ENCODE measurements at places on chromosomes 11 and 22. TPM values are rescaled to one million over a fixed set of nuclear protein-coding genes. Genes with fewer than 3 reads are reported as not detected.

DNA sequence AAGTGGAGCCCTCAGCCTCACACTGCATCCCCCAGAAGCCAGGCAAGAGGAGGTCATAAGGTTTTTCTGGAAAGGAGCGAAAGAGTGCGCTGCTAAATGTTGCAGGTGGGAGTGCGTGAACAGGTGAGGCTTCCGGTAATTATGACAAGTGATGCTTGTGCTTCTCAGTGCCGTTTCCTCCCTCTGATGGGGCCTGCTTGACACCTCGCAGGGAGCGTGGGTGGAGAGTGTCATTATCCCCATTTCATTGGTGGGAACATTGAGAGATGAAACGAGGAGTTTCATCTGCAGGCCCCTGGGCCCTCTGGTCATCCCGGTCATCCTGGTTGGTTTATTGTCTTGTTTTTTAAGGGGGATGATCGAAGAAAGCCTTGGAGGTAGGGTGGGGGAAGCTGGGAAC is 57.5 kb downstream of the BCR start:
- DNase-seq, result no peak

DNA sequence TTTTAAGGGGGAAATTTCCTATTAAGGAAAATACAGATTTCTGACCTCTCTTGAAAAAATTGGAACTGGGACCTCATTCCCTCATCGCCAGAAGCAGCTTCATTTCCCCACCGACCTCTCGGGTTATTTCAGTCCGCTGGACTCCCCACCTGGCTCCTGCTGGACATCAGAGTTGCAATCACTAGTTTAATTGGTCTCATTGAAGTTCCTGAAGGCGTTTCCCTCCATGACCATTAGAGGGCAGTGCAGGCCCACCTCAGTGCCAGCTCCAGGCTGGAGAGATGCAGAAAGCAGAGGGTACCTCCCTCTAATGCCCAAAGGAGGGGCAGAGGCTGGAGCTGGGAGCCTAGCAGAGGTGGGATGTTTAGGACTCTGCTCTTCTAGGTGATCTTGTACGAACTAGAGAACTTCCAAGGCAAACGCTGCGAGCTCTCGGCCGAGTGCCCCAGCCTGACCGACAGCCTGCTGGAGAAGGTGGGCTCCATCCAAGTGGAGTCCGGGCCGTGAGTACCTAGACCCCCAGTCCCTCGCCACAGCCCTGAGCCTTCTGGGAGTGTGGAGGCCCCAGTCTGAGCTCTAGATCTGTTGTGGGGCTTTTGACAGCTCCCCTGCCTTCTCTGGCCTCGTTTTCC is 2.7 kb downstream of the CRYBB3 start:
- DNase-seq, result no peak

- no peak for DNase-seq
Observed at GRCh38 chr22:41660416-41660815, 28.3 kb downstream of the SNU13 start.

DNA sequence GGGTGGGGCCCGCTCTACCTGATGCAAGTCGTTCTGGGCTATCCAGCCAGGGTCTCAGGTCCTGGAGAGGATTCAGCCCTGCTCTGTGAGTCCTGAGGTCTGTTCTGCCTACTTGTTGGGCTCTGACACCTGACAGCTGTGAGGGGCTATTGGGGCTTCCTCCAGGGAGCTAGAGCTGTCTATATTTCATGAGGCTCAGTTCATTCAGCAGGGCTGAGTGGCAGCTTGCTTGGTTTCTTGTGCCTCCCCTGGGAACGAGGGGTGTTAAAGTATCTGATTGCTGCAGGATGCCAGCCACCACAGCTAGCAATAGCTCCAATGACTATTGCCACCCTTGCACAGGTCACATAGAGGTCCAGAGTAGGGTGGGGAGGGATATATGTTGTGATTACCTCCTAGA is 26.7 kb downstream of the INSC start:
- no peak for DNase-seq

The SYTL2 gene
- 18.6 TPM for total RNA-seq

The PKP3 gene
- total RNA-seq, result 318 TPM

The HBB gene
- total RNA-seq, result 5.1 TPM

The PICALM gene
- 184 TPM for total RNA-seq

- DNase-seq, result no peak
Observed at GRCh38 chr11:66337103-66337899, 1.1 kb upstream of the RIN1 start.

DNA sequence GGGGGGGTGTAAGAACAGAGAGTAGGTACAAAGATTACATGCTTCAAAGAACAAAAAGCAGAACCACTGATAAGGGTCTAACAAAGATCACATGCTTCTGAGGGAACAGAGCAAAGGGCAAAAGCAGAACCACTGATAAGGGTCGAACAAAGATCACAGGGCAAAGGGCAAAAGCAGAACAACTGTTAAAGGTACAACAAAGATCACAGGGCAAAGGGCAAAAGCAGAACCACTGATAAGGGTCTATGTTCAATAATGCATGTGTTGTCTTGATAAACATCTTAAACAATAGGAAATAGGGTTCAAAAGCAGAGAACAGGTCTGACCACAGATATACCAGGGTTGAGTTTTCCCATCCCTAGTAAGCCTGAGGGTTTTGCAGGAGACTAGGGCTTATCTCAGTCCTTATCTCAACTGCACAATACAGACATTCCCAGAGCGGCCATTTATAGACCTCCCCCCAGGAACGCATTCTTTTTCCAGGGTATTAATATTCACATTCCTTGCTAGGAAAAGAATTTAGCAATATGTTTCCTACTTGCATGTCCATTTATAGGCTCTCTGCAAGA is 81.9 kb upstream of the PGR start:
- DNase-seq, result no peak

DNA sequence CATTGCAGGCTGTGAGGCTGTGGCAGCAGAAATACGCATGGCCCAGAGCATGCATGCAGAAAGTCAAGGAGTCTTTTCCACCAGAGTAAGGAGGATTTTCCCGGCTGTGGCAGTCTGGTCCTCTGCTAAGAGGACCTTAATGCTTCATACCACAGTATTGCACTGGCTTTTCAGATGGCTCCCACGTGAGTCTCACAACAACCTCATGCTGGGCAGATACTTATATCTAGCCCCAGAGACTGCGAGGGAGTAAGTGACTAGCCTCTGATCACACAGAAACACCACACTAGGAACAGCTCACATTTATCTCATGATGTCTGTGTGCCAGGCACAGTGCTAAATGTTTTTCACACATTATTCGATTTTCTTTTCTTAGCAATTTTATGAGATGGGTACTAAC is 8.0 kb downstream of the CRY2 start:
- no peak for DNase-seq

The GAL3ST1 gene
- total RNA-seq, result 3.0 TPM

The CELSR1 gene
- total RNA-seq, result 79.3 TPM

DNA sequence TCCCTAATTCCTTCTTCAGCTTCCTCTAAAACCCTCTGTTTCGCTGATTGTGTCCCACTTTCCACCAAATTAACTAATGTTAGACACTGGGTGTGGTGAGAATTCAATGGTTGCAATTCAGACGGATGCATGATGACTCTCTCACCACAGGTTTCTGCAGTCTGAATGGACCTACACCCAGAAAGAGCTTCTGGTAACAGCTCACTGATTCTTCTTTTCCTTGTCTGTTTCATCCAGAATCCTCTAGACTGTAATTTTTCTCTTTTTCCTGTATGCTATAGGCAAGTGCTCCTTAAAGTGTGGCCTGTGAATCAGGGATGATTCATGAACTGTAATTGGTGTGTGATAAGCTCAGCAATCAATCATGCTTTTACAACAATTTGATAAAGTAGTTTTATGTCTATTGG is 18.1 kb downstream of the MMP10 start:
- no peak for DNase-seq

DNA sequence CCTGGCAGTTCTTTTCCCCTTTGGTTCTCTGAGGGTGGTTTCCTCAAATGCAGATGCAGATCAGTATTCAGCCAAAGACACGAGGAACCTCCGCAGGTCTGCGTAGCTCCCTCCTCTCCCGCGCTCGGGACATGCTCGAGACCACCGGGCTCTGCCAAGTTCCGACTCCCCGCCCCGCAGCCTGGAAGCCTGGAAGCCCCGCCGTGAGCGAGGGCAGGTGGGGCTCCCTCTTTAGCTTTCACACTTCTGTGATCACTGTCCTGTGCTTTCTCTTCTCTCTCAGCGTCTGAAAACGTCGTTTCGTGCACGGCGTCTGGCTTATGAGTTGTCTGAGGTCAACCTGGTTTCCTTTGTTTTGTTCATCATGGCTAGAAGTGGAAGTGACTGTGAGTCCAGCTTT is 26.6 kb downstream of the ZBED4 start:
- no peak for DNase-seq

GRCh38 chr22:19548964-19549363 is 24.8 kb upstream of the CLDN5 start:
- DNase-seq, result peak; percentile 16

DNA sequence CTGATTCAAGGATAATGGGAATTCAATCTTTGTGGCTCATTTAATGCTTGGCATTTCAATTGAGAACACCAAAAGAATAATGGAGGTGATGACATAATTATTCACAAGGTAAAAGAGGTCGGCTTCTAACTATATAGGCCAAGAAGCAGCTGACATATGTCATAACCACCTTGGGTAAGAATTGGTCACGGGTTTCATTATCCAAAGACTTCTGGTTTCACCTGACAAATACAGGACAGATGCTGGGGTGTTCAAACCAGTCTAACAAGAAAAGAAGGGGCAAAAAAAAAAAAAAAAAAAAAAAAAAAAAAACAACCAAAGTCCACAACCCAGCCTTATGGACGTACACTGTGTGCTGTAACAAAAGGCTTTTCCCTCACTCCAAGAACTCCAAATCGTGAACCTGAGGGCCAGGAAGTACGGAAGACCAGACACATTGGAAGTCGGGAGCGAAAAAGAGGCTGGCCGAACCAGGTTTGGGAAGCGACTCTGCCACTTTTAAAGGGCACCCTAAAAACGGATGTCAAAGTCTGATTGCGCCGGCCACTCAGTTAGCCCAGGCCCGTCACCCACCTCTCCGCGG is 385 bp downstream of the HARBI1 start:
- no peak for DNase-seq

The IFTAP gene
- total RNA-seq, result 17.8 TPM

Data from suprapubic skin (tissue), 4 donors.